ENCODE measurements at places on chromosomes 5 and 9.

DNA sequence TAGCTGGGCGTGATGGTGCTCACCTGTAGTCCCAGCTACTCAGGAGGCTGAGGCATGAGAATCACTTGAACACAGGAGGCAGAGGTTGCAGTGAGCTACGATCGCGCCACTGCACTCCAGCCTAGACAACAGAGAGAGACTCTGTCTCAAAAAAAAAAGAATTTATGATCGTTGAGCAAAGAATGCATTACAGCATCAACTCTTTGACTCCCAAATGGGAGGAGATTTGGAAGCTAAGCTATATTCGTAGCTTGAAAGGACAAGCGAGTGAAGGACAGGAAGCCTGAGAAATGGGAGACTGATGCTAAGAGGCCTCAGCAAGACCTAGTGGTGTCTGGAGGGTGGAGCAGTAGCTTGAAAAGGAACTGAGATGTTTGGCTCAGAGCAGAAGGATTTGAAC, 10.3 kb upstream of the CCIN start:
- no peak for DNase-seq

GRCh38 chr9:84862810-84863287, 193.3 kb downstream of the NTRK2 start:
- no peak for DNase-seq

GRCh38 chr5:67301285-67301903, 104.8 kb upstream of the CD180 start:
- no peak for DNase-seq

- peak; percentile 12 for DNase-seq
These were observed 126.8 kb downstream of the GCNT1 start for GRCh38 chr9:76585487-76586389.

Measured in CD4-positive, alpha-beta T cell treated with Interleukin-10 for 1 hour (primary cell).